Fibroblast of upper back skin (primary cell): ENCODE measurements at places on chromosomes 4 and X.

- peak; percentile 27 for DNase-seq
These were observed 63.8 kb upstream of the MTM1 start for GRCh38 chrX:150504397-150505182.

GRCh38 chr4:77697860-77698590 is 92.4 kb downstream of the CXCL13 start:
- peak; percentile 73 for DNase-seq

DNA sequence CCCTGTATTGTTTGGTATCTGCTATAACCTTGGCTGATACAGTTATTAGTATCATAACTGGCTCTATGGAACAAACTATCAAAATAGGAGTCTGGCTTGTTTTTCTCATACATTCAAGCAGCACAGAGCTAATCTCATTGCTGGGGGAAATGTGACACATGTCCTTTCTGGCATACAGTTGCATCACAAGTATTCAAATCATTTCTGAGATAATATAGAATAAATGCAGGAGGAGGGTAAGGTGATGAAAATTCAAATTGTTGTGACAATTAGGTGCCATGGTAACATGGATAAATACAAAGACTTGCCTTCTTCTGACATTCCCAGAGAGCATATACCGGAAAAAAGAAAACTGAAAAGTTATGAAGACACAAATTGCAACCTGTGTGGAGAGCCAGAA is 2706.8 kb downstream of the ARAP2 start:
- no peak for DNase-seq

GRCh38 chr4:95563638-95564337 is 15.0 kb upstream of the UNC5C start:
- DNase-seq: no peak

DNA sequence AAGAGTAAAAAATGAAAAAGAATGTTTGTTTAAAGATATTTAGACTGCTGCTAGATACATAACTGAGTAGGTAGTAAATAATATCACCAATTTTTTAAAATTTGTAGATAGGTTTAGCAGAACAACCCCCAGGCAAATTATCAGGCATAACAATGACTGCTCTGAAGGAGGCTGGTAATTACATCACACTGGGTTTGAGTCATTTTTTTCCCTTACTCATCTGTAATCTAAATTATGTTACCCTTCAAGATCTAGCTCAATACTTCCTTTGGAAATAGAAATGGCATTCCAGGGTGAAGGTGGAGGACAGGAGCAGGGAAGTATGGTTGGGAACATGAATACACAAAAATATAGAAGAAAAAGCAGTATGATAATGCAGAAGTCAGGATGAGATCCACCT is 431.6 kb upstream of the MAOA start:
- no peak for DNase-seq

- no peak for DNase-seq
These were observed 1.5 kb downstream of the GPR101 start for GRCh38 chrX:137032341-137032694.

GRCh38 chrX:111868726-111869638 is 7.0 kb upstream of the TRPC5OS start:
- DNase-seq: no peak

DNA sequence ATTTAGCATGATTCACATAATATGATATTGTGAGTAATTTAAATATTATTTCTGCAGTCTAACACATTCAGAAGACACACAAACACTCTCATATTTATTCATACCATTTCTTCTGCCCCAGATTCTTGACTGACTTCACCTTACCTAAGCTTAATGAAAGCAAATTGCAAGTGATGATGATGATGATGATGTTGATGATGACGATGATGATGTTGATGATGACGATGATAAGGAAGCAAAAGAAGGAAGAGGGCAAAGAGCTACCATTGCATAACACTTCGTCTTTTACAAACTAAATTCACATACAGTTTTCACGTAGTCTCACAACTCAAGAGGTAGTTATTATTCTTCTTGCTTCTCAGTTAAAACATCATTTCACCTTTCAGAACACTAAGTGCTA is 404.7 kb downstream of the NAF1 start:
- no peak for DNase-seq

DNA sequence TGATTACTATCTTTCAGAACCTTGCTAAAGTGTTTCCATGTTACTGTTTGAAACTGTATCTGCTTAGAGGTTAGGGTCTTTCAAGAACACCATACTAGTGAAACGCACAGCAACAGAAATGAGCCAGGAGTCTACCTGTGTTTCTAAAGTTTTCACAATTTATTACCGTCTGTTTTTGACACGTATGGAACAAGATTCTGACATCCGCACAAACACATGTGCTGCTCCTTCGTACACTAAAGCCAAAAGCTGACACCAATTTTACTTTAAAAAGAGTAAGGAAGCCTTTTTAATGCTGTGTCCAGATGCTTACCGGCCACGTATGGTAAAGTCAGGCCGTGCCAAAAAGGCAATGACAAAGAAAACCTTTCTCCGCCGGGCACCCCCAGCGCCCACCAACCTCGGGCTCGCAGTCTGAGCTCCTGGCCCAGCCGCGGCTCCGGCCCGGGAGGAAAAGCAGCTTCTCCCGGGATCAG is 532 bp downstream of the RPS4X start:
- DNase-seq: no peak

GRCh38 chrX:31658360-31658759 is 586.5 kb upstream of the FTHL17 start:
- peak; percentile 37 for DNase-seq

- DNase-seq: no peak
These were observed 100.9 kb upstream of the RADX start for GRCh38 chrX:106510713-106511403.

- DNase-seq: peak; percentile 43
These were observed 63.3 kb downstream of the GPAT3 start for GRCh38 chr4:83599183-83599582.

DNA sequence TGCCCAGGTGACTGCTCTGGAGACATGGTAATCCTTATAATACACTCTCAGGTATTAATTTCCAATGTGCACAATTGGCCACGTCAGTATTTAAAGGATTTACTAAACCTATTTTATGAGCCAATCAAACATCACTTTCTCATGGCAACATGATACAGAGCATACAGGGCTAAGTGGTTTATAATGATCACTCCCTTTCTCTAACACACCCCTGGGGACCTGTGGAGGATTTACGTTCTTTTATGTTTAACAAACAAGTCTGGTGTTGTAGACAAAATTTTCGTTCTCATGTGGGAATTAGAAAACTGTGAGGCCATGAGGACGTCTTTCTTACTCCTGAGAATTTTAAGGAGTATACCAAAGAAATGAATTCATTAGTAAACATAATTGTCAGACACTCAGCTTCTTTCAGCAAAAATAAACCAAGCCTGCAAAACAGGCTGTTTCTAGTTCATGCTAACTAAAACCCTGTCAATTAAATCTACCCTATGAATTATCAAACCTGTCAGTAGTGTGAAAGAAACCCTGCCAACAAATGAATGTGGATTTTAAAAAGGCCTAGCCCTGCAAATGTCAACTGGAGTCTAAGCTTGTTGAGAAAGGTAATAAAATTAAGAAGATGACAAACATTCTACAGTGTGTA is 155.8 kb downstream of the PDGFC start:
- no peak for DNase-seq

GRCh38 chrX:132413459-132413858 is 75.4 kb downstream of the MBNL3 start:
- no peak for DNase-seq

DNA sequence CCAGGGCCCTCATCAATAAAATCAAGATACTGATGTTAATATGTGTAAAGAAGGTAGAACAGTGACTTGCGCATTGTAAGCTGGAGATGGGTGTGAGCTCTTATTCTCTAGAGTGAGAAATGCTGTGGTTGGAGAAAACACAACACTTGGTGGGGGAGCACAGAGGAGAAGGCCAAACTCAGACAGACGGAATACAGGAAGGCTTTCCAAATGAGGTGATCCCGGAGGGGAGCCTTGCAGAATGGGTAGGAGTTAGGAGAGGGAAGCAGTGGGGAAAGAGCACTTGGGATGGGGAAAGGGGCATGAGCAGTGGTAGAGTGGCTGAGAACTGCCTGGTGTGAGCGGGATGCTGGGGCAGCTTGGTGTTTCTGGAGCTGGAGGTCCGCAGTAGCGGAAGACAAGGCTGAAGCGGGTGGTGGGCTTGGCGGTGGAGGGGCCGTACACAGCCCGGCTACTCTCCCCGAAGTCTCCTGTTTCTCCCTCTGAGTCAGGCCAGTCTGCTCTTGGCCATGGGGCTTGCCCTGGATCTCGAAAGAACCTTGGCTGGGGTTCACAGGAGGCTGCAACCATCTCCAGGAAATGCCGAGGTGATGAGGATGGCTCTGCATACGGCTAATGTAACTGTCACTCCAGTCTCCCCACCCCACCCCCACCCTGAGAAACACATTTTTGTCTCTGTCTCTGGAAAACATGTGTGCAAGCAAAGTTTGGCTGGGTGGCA is 11.3 kb upstream of the PLAC1 start:
- peak; percentile 97 for DNase-seq

DNA sequence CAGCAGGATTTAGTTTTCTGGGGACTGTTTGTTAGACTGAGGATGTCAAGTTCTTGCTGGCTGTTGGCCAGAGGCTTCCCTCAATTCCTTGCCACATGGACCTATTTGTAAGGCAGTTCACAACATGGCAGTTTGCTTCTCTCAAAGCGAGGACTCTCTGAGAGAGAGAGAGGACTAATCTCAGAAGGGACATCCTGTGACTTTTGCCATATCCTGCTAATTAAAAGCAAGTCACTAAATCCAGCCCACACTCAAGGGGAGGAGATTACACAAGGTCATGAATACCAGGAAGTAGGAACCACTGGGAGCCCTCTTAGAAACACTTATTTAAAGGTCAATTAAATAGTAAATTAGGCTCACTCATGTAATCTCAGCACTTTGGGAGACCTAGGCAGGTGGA is 38.2 kb downstream of the PPP1R2C start:
- no peak for DNase-seq

DNA sequence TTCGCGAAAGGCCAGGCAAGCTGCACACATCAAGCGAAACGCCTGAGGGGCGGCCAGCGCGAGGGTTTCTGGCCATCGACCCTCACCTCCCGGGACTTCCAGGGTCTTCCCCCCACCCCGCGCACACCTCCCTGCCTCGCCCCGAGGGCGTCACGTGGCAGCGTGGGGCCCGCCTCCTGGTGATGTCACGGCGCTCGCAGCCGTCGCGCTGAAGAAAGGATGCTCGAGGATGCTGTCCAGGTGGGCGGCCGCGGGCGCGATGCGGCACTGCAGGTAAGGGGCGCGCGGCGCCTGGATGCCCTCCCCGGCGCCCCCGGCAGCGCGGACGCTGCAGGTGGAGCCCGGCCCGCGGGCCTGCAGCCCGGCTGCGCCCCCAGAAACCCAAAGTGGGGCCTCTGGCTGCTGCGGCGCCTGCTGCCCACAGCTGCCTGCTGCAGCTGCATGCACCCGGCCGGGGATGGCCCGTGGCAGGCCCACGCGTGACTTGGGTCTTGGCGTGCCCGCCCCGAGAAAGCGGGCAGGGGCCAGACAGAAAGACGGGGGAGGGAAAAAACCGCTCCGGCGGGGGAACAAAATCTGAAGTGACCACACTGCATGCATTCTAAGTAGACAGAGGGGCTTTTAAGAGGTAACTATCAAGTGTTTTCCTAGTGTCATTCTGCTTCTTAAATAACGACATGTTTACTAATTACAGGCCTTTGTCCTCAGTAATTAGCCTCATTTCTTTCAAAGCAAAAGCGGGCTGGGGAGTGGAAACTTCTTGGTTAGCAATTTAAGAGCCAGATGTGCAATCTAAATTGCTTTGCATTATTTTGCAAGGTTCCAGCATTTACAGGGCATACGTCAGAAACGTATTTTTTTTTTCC is 1.7 kb downstream of the CLCN4 start:
- no peak for DNase-seq

GRCh38 chr4:89324671-89325070 is 17.1 kb upstream of the GPRIN3 start:
- peak; percentile 6 for DNase-seq

DNA sequence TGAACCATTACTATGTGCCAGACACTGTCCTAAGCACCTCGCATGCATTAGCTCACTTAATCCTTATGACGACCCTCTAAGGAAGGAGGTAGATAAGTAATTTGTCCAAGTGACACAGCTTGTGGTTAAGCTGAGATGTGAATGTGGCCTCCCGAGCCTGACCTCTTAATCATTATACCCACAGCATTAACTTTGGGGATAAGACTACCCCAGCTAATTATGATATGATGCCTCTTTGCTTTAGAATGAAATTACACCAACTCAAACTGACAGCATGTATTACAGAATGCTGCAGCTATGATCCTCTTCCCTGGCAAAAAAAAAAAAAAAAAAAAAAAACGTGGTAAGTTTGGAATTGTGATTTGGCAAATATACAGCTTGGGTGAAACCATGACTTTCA is 53.5 kb downstream of the APBB2 start:
- peak; percentile 54 for DNase-seq

GRCh38 chr4:121555315-121556107 is 141.3 kb downstream of the ANXA5 start:
- DNase-seq: peak; percentile 45

GRCh38 chr4:1342003-1342402 is 5.0 kb upstream of the UVSSA start:
- DNase-seq: no peak

- DNase-seq: no peak
These were observed 158.1 kb upstream of the USP38 start for GRCh38 chr4:143026459-143027170.

DNA sequence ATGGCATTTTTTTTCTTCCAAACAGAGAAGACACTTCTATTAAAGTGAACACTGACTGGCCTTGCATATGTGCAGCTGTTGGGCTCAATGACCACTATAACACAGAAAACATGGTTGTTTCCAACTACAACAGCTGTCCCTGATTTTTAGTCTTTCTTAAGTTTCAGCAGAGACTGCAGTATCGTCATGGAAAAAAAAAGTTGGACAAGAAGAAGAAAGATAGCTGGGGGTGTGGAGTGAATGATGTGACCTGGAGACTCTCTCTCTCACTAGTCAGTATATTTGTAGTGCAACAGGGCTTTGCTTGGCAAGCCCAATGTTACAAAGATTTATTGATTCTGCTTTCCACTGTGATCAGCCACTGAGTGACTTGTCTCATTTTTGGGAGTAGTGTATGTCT is 29.5 kb upstream of the C4orf54 start:
- no peak for DNase-seq

GRCh38 chr4:137069473-137069872 is 462.8 kb downstream of the PCDH18 start:
- DNase-seq: no peak

GRCh38 chr4:156536661-156537060 is 434.9 kb downstream of the PDGFC start:
- DNase-seq: peak; percentile 52
